ENCODE measurements at places on chromosomes 11 and 22. TPM values are rescaled to one million over a fixed set of nuclear protein-coding genes. Genes with fewer than 3 reads are reported as not detected.

- no peak overlapping the region for H3K27ac ChIP-seq
- peaks cover 30% of the 10 kb centered on the region for H3K36me3 ChIP-seq
- H3K27me3 ChIP-seq, result no peaks in the 10 kb centered on the region
Observed at GRCh38 chr22:44814266-44815098, 62.1 kb downstream of the ARHGAP8 start.

GRCh38 chr11:131122448-131122847, 206.2 kb upstream of the SNX19 start:
- H3K4me1 ChIP-seq, result no peaks in the 10 kb centered on the region
- H3K27ac ChIP-seq, result no peak overlapping the region
- no peak overlapping the region for H3K4me3 ChIP-seq
- H3K36me3 ChIP-seq, result no peaks in the 10 kb centered on the region
- no peak for DNase-seq

DNA sequence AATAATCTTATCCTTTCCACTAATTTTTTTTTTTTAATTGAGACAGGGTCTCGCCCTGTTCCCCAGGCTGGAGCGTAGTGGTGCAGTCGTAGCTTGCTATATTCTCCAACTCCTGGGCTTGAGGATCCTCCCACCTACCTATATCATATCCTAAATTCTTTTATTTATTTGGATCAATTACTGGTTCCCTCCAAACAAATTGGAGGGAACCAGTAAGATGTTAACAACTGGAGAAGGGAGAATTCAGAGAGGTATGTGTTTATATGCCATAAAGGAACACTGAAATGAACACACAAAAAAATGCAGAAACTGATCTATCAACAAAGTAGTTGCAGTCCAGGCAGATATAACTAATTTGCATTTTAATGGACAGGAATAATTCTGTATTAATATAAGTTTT, 63.6 kb downstream of the ATXN10 start:
- no peak overlapping the region for H3K4me3 ChIP-seq
- H3K27ac ChIP-seq, result no peak overlapping the region
- H3K27me3 ChIP-seq, result no peaks in the 10 kb centered on the region
- no peak for DNase-seq
- peaks cover 28% of the 10 kb centered on the region for H3K4me1 ChIP-seq
- peaks cover 27% of the 10 kb centered on the region for H3K36me3 ChIP-seq

DNA sequence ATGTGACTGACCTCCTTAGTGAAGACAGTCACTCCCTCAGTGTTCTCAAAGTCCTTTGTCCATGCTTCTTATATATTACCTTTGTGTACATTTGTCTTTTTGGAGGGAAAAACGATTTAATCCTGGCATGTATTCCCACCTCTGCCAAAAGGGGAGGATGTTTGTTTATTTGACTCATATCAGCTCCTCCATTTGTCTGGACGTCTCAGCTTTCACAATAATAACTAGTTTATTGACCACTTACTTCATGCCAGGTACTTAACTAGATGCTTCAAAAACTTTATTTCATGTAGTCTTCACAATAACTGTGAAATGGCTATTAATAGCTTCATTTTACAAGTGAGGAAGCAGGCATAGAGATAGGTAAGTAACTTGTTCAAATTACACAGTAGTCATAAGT, 5.3 kb downstream of the TBCEL start:
- no peak overlapping the region for H3K27ac ChIP-seq
- H3K27me3 ChIP-seq, result no peaks in the 10 kb centered on the region
- no peak for DNase-seq
- H3K4me1 ChIP-seq, result peaks cover 32% of the 10 kb centered on the region

DNA sequence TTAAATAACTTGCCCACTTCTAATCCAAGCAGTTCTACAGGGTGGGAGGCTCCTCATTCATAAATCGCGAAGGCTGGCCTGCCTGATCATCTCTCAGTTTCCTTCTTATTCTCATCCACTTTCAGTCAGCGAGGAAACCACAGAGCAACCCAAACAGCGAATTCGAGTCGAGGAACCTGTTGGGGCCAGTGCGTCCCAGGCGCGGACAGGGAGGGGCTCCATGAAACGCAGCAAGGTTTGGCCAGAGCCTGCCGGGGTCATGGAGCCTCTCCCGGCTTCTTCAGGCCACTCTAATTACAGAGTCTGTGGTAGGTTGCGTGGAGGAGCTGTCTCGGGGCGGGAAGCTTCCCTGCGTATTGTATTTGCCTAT, 741 bp upstream of the NAV2 start:
- peaks cover 28% of the 10 kb centered on the region for H3K4me1 ChIP-seq
- no peak for DNase-seq
- peak overlapping the region; percentile 98 for H3K27ac ChIP-seq
- no peaks in the 10 kb centered on the region for H3K36me3 ChIP-seq

DNA sequence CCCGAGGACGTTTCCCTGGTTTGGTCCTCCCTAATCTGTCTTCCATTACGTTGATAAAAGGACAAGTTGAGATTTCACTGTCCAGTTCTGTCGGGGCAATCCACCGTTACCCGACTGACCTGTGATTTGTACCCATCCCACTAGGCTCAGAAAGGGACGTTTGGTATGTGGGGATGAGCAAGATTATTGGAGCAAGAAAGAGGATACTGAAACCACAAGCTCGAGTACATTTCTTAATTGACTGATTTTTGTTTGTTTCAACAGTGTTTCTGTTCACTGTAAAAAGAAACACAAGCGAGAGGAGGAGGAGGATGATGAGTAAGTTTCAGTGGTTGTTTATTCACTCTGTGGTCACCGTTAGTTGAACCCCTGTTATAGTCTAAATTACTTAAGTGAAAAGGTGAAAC, 969 bp downstream of the CCDC117 start:
- H3K4me1 ChIP-seq, result peaks cover 11% of the 10 kb centered on the region
- peak overlapping the region; percentile 95 for H3K27ac ChIP-seq
- H3K36me3 ChIP-seq, result peaks cover 21% of the 10 kb centered on the region
- no peaks in the 10 kb centered on the region for H3K27me3 ChIP-seq
- peak overlapping the region; percentile 84 for H3K4me3 ChIP-seq

- no peak overlapping the region for H3K4me3 ChIP-seq
- H3K27ac ChIP-seq, result no peak overlapping the region
- H3K36me3 ChIP-seq, result no peaks in the 10 kb centered on the region
- no peak for DNase-seq
Observed at GRCh38 chr11:35084817-35085440, 54.0 kb upstream of the CD44 start.

DNA sequence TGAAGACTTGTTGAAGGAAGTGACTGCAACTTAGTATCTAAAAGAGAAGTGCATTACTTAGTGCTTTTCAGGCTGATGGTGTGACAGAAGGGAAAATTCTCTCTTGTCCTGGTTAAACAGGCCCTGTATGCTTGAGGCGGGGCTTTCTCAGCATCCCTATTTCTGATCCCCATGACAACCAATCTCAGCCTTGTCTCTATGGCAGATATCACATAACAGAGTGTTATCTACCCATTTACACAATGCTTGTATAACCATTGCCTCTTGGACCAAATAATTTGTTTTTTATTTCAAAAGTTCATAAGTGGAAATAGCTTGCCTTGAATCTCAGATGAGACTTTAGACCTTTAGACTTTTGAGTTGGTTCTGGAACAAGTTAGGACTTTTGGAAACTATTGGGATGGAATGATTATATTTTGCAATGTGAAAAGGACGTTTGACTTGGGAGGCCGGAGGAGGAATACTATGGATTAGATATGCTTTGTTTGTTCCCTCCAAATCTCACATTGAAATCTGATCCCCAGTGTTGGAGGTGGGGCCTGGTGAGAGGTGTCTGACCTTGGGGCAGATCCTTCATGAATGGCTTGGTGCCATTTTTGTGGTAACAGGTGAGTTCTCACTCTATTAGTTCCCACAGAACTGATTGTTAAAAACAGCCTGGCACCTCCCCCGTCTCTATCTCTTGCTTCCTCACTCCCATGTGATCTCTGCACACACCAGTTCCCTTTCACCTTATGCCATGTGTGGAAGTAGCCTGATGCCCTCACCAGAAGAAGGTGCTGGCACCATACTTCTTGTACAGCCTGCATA, 3.1 kb upstream of the GLYAT start:
- H3K27ac ChIP-seq, result no peak overlapping the region
- no peaks in the 10 kb centered on the region for H3K27me3 ChIP-seq
- no peaks in the 10 kb centered on the region for H3K36me3 ChIP-seq
- no peak overlapping the region for H3K4me3 ChIP-seq

- H3K4me1 ChIP-seq, result no peaks in the 10 kb centered on the region
- no peak overlapping the region for H3K27ac ChIP-seq
- no peaks in the 10 kb centered on the region for H3K27me3 ChIP-seq
- no peak for DNase-seq
- no peak overlapping the region for H3K4me3 ChIP-seq
Observed at GRCh38 chr22:29735416-29735815, 15.6 kb downstream of the CABP7 start.

GRCh38 chr11:5691964-5692361, 2.4 kb downstream of the TRIM22 start:
- H3K36me3 ChIP-seq, result no peaks in the 10 kb centered on the region
- no peak for DNase-seq
- H3K27ac ChIP-seq, result no peak overlapping the region
- H3K27me3 ChIP-seq, result no peaks in the 10 kb centered on the region
- peaks cover 4% of the 10 kb centered on the region for H3K4me1 ChIP-seq

DNA sequence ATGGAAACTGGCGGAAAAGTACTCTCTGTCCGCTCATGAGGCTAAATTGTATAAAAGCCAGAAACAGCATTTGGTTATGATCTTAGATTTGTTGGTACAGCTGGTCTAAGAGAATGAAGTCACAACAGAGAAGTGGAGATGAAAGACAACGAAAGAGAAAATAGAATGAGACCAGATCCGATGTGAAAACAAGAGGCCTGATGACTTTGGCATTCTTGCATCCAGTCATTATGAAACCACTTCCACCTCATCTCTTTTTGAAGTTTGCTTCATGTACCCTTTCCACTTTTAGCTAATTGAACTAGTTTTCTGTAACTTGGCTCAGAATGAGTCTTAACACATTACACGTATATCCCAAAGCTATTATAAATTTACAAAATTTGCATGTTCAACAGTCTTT, 1431.7 kb downstream of the LRRC4C start:
- H3K27ac ChIP-seq, result no peak overlapping the region
- no peak for DNase-seq
- H3K4me1 ChIP-seq, result peaks cover 18% of the 10 kb centered on the region
- no peak overlapping the region for H3K4me3 ChIP-seq
- H3K36me3 ChIP-seq, result no peaks in the 10 kb centered on the region

DNA sequence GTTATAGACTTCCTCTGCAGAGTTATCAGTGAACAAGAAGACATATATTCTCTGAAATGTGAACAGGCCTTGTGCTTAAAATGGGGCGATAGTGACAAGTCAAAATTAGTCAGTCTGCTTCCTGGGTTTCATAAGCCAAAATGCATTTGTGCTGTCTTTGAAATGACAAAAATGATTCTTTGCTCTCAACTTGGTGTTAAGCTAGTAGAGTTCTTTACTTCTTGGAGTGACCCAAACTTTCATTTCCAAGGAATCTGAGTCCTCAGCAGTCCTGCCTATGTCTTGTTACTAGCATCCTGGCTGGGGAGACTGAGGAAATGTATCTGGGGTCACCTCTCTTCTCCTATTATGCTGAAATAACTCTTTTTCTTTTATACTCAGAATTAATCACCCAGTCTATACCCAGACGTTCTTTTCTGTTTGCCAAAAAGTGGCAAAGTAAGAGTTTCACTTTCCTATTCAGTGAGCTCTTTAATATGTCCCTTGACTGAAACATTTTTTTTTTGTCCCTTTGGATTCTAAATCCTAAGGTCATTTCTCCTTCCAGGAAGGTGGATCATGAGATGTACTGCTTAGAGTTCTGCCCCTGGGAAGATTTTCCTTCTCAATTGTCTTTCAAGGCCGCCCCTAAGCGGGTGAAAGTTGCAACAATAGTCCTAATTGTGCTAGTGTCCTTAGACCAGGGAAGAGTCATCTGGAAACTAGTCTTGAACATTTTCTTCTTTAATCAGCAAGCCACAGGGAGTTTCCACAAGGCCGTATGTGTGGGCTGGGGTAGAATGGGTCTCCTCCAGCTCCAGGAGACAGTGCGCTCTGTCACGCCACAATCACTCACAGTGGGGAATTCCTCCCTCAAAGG, 53.0 kb upstream of the RDX start:
- H3K4me1 ChIP-seq, result peaks cover 3% of the 10 kb centered on the region
- peaks cover 5% of the 10 kb centered on the region for H3K27me3 ChIP-seq
- no peak overlapping the region for H3K27ac ChIP-seq
- DNase-seq, result no peak
- no peak overlapping the region for H3K4me3 ChIP-seq

- peaks cover 36% of the 10 kb centered on the region for H3K36me3 ChIP-seq
- no peak overlapping the region for H3K4me3 ChIP-seq
Observed at GRCh38 chr11:8694137-8694536, 11.5 kb downstream of the RPL27A start.

DNA sequence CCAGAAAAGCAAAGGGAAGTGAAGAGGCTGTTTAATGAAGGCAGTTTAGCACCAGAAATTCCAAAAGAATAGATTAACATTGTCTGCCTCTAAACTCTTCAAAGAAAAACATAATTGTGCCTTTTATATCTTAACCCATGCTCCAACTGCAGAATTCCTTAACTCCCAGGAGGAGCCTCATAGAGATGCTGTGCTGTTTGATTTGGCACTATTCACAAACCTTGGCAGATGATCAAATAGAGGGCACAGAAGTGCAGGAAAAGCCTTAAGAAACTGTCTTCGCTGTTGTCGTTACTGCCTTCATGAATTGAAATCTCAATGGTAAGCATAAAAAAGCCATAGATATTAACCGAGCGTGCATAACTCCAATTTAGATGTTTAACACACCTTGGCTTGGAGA, 124.1 kb upstream of the MPPED2 start:
- H3K4me1 ChIP-seq, result no peaks in the 10 kb centered on the region
- no peak overlapping the region for H3K27ac ChIP-seq
- H3K4me3 ChIP-seq, result no peak overlapping the region
- H3K27me3 ChIP-seq, result no peaks in the 10 kb centered on the region
- DNase-seq, result no peak

DNA sequence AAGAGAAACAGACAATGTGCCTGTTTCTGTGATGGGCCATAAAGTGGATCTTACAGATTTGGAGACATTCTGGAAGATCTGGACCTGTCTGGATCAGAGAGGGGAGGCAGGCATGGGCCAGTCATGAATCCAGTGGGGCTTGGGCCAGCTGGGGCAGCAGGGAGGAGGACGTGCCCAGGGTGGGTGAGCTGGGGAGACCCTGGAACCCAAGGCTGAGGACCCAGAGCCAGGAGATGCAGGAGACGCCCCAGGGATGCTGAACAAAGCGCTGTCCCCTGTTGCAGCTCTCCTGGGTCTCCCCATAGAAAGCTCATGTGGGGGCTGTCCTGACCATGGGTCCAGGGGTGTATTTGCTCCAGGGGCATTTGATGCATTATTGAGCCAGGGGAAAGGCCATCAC, 1.5 kb upstream of the APOBEC3A start:
- H3K36me3 ChIP-seq, result no peaks in the 10 kb centered on the region
- H3K4me1 ChIP-seq, result peaks cover 7% of the 10 kb centered on the region
- H3K4me3 ChIP-seq, result no peak overlapping the region
- no peak for DNase-seq
- H3K27me3 ChIP-seq, result peaks cover 33% of the 10 kb centered on the region
- no peak overlapping the region for H3K27ac ChIP-seq

The ZBTB16 gene
- total RNA-seq, result 29.6 TPM

The OR5D16 gene
- total RNA-seq, result not detected

The RIMBP3B gene
- 0.65 TPM for total RNA-seq
